ENCODE measurements at places on chromosomes 16 and 17.

DNA sequence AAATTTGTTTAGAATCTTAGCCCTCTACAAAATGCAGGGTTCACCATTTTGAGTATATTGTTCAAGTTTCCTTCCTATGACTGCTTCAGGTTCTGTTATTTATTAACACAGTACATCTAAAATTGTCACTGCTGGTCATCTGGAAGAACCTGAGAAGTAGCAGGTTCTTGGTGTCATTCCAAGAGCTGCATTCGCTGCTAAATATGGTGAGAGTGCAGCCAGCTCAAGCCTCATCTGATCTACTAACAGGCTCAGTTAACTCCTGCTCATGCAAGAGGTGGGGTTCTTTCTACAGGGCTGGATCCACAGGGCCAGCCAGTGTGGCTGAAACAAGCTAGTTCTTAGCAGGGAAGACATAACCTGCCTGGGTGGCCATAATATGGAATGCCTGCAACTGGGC, 1946.1 kb downstream of the TP53TG3F start:
- no peak for DNase-seq

GRCh38 chr17:51667706-51668083, 407.3 kb downstream of the UTP18 start:
- DNase-seq, result no peak

GRCh38 chr17:64781810-64782555, 119.9 kb upstream of the SMURF2 start:
- no peak for DNase-seq

GRCh38 chr16:21284414-21284813, 6.3 kb upstream of the CRYM start:
- no peak for DNase-seq

- no peak for DNase-seq
Measured at GRCh38 chr16:64589836-64590235, 532.0 kb downstream of the CDH11 start.

DNA sequence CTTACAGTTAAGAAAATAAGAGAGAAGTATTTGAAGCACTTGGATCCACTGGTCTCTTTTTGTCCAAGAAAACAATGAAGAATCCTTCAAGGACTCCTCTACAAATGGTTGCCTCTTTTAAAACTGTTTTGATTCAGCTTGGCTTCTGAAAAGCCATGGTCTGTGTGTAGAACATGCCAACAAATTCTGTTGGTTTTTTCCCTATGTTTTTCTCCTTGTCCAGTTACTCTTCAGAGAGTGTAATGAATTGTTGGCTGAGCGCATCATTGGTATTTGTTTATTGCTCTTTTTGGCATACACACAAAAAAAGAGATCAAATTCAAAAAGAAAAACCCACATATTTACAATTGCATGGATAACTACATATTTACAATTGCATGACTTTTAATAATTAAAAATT, at the start of gene ABCA10:
TSS of gene ABCA10 (minus strand) at position 249 of the 400 bp plus-strand sequence. CDS start 3,466 bp downstream, outside the sequence.
- DNase-seq, result no peak

DNA sequence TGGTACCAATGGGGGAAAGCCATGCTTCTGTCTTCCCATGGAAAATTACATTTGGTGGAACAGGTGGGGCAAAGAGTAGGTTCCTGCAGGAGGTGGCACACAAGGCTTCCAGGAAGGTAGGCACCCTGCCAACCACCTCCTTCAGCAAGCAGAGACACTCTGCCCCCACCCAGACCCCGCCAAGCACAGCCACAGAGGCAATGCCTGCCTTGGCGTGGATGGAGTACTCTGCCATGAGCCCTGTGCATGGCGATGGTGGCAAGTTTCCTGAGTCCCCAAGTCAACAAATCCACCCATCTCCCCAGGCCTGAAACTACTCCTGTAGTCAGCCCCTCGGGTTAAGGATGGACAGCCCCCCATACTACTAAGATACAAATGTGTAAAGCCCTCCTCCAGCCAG, 119.2 kb upstream of the GNAO1 start:
- DNase-seq, result no peak

GRCh38 chr16:10770907-10771306, 27.3 kb downstream of the NUBP1 start:
- DNase-seq, result no peak

DNA sequence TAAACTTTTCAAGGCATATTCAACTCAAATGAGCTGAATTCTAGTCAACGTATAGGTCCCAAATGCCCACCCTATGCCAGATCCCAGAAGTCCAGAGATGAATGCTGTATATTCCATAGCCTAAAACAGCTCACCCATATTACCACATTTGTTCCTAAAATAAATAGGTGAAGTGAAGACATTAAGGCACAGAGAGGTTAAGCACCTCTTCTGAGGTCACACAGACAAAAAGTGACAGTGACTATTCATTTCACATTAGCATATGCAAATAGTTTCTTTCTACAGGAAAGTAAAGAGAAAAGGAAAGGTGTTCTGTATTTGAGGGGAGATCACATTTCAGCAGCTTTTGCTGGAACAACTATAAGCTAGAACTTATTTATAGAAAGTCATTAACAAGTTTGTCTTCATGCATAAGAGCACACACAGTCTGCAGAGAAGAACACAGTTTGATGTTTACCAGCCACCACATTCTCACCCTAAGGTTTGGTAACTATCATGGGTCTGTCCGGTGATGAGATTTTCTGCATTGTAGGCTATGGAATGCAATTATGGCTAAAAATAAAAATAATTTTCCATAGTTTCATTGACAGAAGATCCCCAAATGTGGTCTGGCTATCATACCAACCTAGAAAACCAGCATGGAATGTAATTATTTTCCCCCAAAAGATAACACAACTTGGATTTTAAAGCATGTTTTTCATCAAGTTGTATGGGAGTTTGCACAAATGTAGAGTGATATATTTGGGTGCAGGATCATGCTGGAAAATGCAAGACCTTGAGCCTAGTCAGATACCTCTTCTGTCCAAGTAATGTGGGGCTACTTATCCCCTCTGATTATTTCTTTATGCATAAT, 402.1 kb downstream of the UTP18 start:
- DNase-seq, result no peak

GRCh38 chr17:32010114-32010513, 2.9 kb downstream of the LRRC37B start:
- no peak for DNase-seq

- DNase-seq, result no peak
Measured at GRCh38 chr17:66967837-66968543, 3.5 kb downstream of the CACNG4 start.

DNA sequence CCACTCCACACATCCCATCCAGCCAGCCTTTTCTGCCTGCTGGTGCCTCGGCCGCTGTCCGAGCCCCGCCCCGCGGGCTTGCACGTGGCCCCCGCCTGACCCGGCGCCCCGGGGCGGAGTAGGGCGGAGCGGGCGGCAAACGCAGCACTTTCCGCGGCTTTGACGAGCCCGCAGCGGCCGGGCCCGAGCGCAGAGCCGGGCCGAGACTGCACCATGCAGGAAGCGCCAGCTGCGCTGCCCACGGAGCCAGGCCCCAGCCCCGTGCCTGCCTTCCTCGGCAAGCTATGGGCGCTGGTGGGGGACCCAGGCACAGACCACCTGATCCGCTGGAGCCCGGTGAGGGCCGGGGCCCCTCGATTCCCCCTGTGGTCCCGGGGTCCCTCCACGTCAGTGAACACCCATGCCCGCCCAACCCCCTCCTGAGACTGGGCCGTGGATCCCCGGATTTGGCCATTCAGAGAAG, at the start of gene HSF4:
TSS of gene HSF4 (plus strand) at position 147 of the 463 bp plus-strand sequence. CDS start at position 214, 67 bp downstream.
- DNase-seq, result no peak

DNA sequence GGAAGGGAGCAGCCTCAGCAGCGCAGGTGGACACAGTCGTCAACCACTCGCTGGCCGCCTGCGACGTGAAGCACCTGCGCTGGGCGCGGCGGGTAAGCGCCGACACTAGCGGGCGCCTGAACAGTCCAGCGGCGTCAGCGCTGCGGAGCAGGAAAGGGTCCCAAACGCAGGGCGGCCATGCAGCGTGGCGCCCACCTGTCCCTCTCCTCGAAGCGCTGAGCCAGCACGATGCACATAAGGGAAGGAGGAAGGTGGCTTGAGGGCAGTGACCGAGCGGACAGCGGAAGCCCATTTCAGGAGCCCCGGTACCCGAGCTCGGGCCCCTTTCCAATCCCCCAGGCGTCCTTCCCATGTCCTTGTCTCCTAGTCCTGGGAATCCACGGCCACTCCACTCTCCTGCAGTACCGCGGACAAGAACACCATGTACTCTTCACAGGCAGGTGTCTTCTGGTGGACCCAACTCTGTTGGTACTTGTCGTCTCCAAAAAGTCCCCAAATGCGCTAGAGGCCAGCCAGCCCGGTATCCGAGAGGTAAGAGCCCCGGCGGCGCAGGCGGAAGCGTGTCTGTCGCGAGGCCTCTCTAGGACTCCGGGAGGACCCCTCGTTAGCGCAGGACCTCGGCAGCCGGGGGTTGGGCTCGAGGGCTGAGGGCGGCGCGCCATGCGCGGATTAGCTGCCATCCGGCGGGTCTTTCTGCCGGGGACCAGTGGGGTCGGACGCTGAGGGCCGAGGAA, 14.4 kb downstream of the ZNF232 start:
- no peak for DNase-seq

DNA sequence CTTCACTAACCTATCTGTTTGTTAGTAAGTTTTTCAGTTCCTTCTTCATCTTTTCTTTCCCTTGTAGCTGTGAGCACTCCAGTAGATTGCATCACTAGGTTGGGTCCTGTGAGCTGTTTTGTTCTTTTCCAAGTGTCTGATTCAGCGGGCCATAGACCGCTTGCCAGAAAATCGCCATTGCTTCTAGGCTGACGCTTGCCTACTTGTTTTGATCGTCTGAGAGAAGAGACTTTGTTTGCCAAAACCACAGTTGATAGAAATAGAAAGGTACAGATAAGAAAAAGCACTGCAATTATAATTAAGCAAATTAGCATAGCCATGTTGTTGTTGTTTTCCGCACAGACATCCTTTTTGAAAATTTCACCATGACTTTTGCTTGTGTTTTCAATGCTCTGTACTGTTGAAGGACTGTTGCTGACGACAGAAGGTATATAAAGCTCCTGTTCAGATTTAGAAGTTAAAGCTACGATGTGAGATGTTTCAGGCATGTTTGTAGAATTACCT, 3.1 kb downstream of the EVI2A start:
- DNase-seq, result peak; percentile 54

DNA sequence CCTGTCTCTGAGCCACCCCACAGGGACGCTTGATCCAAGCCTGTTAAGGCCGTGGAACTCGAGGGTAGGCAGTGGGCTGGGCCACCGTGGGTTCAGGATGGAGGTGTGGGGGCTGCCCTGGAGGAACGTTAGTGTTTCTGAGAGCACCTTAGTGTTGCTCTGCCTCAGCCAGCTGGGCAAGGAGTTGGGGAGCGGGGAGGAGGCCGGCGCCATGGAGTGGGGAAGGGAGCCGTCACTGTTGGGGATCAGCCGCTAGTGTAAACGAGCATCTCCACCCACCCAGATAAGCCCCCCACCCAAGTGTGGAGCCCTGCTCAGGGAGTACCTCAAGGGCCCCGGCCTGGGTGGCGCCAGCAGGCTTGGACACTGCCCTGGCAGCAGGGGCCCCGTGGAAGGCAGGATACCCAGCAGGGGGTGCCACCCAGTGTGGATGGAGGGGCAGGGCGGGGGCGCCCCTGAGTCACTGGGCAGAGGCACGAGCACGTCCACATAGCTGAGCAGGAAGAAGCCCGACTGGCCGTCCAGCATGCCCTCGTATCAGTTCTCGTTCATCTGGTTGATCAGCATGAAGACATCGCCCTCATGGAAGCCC, 98.6 kb downstream of the KPNA2 start:
- DNase-seq, result no peak

All from stimulated activated CD8-positive, alpha-beta memory T cell treated with anti-CD3 and anti-CD28 coated beads, Interleukin-15, amount 100 ng/mL, for 48 hours (primary cell).